DMS79 (cell line): ENCODE measurements at places on chromosomes 11 and 22.

DNA sequence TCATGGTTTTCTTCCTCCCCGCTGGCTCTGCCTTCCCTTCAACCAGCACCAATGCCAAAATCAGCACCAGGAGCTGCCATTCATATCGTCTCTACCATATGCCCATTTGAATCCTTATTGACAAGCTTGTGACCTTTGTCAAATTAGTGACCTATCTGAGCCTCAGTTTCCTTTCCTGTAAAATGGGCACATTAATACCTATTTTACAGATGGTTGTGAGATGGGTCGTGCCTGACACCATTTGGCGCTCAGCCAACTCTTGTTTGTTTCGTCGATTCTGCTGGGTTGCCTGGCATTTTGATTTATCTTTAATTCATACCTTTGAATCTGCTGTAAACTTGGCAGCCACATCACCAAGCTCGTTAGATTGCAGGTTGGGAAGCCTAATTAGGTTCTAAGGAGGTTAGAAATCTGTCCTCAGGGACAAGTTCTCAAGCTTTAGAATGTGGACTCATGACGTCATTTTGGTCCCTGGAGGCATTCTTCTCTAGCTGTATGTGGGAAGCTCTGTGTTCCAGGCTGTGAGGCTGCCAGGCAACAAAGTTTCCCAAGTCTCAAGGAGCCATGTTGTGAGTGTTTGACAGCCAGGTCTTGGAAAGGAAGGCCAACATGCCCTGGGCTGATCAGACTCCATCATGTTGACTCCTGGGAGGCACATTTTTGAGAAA is 61.0 kb downstream of the RPS6KA4 start:
- DNase-seq: no peak

GRCh38 chr11:117287668-117288067 is 3.5 kb upstream of the BACE1-AS start:
- no peak for DNase-seq

DNA sequence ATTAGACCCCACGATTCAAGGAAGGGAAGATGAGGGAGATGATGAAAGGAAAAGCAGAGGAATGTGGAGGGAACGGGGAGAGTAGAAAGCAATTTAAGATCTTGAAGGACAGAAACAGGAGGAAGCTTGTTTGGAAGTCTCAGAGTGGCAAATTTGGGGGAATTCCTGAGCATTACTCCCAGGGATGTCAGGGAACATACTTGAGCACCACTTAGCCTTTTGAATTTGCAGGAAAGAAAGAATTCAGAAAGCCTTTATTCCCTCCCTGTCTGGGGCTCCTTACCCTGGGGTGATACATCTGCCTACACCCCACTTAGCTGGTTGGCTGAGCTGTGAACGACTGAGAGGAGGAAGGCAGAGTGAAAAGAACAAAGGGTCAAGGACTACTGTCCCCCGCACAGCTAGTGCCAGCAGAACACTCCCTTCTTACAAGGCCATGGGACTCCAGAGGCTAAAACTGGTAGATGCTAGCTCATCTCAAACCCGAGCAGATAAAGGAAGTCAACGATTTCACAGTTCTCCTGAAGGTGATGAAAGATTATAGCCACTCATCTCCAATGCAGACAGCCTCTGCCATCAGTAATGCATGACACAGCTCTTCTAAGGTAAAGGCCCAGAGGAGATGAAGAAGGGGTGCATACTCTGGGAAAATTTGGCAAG is 84.0 kb upstream of the AKIP1 start:
- DNase-seq: no peak

- DNase-seq: no peak
These were observed 26.2 kb downstream of the IGHMBP2 start for GRCh38 chr11:68929706-68930570.

- DNase-seq: no peak
These were observed 41.5 kb upstream of the TP53I11 start for GRCh38 chr11:44992181-44992582.

DNA sequence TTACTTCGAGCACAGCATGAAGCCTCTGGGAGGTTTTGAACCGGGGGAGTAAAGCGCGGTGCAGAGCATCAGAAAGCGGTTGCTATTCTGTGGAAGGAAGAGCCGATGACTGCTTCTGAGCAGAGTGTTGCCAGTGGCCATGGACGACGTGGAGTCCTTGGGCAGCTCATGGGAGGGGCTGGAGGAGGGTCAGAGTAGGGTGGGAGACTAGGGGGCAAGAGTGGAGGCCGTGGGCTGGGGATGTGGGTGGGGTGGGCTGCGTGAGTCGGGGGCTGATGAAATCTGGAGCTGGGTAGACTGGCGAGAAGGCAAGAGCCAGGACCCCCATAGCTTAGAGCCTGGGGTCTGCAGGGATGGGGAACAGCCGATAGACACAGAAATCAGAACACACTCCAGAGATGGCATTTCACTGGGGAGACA is 40.2 kb downstream of the TBC1D22A start:
- no peak for DNase-seq

DNA sequence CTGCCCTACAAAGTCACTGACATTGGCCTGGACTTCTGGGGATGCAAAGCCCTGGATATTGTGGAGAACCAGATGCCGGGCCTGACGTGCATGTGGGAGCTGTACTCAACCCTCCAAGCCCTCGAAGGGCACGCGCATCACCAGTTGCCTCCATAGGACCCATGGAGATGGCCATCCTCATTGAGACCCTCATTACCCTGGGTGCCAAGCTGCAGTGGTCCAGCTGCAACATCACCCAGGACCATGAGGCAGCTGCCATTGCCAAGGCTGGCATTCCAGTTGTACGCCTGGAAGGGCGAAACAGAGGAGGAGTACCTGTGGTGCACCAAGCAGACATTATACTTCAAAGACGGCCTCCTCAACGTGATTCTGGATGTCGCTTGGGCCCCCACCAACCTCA is 1.9 kb downstream of the CCDC83 start:
- DNase-seq: no peak

DNA sequence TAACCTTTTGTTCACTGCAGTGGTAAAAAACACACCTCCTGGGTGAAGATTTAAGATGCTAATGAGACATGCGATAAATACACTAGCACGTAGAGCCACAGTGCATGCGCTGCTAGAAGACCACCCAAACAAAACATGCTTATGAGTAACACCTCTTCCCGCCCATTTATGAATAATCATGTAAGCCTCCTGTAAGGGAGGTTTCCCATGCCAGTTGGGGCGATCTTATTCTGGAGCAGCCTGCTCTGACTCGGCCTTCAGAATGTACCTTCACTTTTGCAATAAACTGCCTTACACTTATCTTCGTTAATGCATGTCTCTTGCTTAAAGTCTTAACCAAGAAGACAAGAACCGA is 18.1 kb upstream of the SCARF2 start:
- DNase-seq: no peak

DNA sequence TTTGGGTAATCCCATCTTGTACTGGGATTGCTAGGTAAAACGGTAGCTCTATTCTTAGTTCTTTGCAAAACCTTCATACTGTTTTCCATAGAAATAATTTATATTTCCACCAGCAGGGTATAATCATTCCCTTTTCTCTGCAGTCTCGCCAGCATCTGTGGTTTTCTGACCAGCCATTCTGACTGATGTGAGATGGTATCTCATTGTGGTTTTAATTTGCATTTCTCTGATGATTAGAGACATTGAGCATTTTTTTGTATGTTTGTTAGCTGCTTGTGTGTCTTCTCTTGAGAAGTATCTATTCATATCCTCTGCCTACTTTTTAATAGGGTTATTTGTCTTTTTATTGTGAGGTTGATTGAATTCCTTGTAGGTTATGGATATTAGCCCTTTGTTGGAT is 220.9 kb downstream of the PGR start:
- no peak for DNase-seq

GRCh38 chr22:21033895-21034294 is 1.5 kb upstream of the SLC7A4 start:
- DNase-seq: no peak

- DNase-seq: no peak
These were observed 128.3 kb downstream of the CRYBB2 start for GRCh38 chr22:25347752-25348102.

DNA sequence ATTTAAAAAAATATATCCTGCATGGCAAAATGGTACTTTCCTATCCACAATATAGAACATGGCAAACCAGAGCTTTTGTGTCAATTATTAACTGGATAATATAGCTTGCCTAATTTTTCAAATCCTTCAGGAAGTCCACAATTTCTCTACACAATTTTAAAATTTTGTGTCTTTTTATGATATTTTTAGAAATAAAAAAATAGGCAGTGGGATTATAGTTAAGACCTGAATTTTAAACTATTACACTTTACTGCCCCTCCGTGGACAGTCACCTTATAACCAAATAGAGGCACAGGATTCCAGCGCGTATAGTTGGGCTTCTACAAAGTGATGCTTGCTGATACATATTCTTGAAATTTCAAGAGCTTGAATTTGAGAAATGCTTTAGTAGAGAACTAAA is 2.1 kb upstream of the DMC1 start:
- no peak for DNase-seq

GRCh38 chr11:73185680-73186293 is 32.3 kb upstream of the P2RY2 start:
- DNase-seq: no peak

DNA sequence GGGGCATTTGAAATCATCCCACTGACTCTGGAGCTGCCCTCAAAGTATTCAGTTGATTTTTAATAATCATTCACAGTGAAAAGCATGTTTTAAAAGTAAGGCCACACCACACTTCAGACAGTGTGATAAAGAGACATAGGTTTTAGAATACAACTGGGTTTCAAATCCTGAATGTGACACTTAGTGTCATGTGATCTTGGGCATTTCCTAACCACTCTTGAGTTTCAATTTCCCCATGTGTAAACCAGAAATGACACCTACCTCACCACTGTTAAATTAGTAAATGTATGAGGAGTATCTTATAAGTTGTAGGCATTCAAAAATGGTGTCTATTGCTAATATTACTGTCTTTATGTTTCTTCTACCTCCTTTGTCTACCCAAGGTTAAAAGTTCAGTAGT is 5.4 kb downstream of the TMEM123 start:
- DNase-seq: no peak

- no peak for DNase-seq
These were observed 816 bp downstream of the PDE3B start for GRCh38 chr11:14644226-14645014.

GRCh38 chr11:21640491-21640890 is 552.4 kb upstream of the ANO5 start:
- no peak for DNase-seq

GRCh38 chr11:104163100-104164027 is 583 bp downstream of the PDGFD start:
- DNase-seq: no peak

- DNase-seq: no peak
These were observed 106.8 kb downstream of the RBFOX2 start for GRCh38 chr22:35921777-35922176.

GRCh38 chr22:42885446-42885845 is 28.4 kb upstream of the ARFGAP3 start:
- no peak for DNase-seq

DNA sequence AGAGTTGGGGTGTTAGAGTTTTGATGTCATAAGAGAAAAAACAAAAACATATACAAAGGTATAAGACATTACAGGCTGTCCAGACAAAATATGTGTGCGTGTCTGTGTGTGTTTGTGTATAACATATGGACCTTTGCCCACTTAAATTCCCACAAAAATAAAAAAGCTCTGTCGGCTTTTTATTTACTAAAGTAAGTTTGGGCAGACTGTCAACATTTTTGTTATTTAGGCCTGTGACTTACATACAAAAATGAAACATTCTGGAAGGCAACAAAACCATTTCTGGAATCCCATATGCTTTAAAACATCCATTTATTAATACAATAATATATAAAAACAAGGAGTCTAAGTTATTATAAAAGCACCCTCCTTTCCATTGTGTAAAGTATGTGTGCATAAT is 960.1 kb upstream of the FAT3 start:
- no peak for DNase-seq

DNA sequence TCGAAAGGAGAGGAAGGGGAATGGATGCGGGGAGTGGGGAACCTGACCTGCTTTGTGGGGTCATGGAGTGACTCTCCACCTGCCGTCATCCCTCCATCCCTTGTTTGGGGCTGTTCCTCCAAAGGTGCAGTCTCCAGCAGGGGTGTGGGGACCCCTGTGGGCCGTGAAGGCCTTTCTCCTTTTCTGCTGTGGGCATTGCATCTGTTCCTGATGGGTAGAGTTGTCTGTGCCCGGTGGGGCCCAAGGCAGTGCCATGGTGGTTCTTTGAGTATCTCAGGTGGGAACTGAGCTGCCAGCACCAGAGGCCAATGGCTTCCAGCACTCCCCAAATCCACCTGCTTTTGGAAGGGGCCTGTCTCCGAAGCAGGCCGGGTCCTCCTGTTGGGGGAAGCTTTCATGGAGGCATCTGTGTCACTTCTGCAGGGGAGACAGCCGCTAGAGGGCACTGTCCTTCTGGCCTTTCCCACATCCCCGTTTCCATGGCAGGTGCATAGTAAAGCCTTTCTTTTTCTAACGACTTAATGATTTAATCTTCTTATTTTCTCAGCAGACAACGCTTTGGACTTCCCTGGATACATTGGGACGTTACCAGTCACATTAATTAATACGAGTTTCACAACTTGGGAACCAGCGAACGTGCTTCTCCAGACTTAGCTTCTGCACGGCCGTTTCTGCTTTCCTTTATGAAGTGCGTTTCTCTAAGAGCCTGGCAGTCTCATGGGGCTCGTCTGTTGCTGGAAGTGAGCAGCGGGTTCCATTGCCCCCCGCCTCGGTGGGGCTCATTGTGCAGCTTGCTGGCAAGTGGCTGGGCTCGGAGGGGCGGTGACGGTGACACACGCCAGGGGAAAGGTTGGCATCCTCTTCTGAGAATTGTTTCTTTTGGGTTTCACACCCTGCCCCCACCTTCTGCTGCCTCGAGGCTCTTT is 57.1 kb downstream of the PARVB start:
- DNase-seq: peak; percentile 38

GRCh38 chr11:11502263-11502861 is 119.4 kb downstream of the GALNT18 start:
- peak; percentile 95 for DNase-seq

DNA sequence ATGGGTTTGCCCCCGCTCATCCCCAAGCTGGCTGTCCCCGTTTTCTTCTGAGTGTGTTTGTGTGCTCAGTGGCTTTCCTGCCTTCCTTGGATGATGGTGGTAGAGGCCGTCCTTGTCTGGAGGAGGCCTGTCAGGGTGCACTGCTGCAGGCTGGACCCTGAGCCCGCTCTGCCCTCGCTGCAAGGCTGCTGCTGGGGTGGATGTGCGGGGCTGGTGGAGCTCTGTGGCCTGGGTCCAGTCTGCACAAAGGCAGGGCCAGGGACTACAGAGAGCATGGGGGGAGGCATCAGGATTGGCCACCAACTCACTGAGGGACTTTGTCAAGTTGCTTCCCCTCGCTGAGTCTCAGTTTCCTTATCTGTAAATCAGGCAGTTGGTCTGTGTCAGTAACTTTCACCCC is 275.0 kb downstream of the KIRREL3 start:
- DNase-seq: no peak
